ENCODE measurements at places on chromosomes 2 and 18.

- no peak for DNase-seq
Observed at GRCh38 chr18:38421021-38421420, 855.4 kb upstream of the CELF4 start.

- no peak for DNase-seq
Observed at GRCh38 chr2:55045780-55046179, 4.5 kb downstream of the RTN4 start.

DNA sequence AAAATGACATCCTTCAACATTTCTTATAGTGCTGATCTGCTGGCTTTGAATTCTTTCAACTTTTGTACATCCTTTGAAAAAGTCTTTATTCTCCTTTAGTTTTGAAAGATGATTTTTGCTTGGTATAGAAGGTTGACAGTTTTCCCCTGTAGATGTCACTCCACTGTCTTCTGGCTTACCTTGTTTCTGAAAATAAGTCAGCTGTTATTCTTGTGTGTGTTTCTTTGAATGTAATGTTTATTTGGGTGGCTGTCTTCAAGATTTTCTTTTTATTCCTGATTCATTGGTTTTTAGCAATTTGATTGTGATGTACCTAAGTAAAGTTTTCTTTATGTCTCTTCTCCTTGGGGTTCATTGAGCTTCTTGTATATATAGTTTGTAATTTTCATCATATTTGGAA is 47.6 kb downstream of the ACTR3 start:
- no peak for DNase-seq

GRCh38 chr2:223597076-223597475 is 5.1 kb downstream of the SCG2 start:
- DNase-seq: no peak

GRCh38 chr18:14999085-14999975 is 251.4 kb downstream of the ANKRD30B start:
- DNase-seq: no peak

DNA sequence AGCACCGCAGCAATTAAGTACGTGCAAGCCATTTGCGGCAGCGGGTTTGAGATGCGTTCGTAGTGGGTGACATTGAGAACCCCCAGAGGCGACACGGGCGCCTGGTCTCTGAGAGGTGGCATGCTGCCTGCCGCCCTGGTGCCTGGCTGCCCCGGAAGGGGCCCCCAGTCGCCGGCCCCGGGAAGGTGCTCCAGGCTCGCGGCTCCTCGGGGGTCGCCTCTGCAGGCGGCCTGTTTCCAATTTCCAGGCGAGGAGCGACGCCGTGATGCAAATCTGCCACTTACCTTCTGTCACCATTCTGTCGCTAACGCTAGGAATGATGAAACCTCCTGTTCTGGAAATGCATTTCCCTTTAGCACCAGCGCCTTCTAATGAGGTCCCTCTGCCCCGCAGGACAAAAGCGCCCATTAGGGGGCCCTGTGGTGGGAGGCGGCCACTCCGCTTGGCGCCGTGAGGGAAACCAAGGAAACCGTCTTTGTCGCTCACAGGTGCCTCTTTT is 13.0 kb downstream of the KIF5C start:
- no peak for DNase-seq

GRCh38 chr2:148876202-148876594 is 1.2 kb downstream of the KIF5C start:
- DNase-seq: no peak

- DNase-seq: no peak
Observed at GRCh38 chr2:238256594-238257104, 16.8 kb upstream of the HES6 start.

DNA sequence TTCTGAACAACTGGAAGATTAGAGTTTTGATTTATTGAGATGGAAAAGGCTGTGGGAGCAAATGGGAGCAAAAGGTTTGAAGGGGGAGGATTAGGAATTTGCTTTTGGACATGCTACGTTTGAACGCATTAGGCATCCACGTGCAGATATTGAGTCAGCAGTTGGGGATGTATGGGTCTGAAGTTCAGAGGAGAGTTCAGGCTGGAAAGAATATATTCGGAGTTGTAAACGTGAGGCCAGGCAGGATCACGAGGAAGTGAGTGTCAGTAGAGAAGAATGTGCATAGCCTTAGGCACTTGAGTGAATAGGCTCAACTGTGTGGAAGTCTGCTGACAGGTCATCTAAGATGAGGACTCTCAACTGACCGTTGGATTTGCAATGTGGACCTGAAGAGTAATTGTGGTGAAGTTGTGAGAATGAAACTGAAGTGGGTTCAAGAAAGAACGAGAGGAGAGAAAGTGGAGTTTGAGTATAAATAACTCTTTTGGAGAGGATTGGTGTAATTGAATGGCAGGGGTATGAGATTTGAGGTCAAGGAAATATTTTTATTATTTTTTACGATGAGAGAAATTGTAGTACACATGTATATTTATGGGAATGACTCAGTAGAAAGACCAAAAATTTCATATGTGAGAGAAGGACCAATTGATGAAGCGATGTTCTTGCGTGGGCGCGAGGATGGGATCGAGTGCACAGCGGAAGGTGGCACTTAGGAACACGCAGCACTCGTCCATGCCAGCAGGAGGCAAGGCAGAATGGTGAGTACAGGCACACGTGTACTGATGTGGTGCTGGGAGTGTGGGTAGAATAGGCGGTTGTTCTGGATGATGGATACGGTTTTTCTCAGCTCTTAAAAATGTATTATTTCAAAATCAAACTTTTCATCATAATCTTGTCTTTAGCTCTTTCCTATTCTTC is 40.5 kb upstream of the POLE4 start:
- DNase-seq: peak; percentile 64

- DNase-seq: peak; percentile 79
Observed at GRCh38 chr2:241009601-241010530, 11.4 kb downstream of the SNED1 start.

- DNase-seq: no peak
Observed at GRCh38 chr2:10215393-10215935, 87.2 kb upstream of the HPCAL1 start.

GRCh38 chr18:13180614-13181375 is 37.8 kb upstream of the LDLRAD4 start:
- DNase-seq: no peak

DNA sequence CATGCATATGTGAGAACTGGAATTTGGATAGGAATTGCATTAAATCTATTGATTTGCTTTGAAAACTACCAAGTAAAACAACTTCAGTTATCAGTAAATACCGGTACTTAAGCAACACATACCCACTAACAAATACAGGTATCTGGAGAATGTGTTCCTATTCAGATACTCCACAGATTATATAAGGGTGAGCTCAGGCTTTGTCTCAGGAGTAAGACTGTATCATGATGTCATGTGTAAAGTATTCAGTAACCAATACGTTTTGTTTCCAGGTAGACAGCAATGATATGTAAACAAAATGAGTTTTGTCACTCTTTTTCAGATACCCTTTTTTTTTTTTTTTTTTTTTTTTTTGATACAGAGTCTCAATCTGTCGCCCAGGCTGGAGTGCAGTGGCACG is 74.8 kb downstream of the DSC3 start:
- DNase-seq: no peak

DNA sequence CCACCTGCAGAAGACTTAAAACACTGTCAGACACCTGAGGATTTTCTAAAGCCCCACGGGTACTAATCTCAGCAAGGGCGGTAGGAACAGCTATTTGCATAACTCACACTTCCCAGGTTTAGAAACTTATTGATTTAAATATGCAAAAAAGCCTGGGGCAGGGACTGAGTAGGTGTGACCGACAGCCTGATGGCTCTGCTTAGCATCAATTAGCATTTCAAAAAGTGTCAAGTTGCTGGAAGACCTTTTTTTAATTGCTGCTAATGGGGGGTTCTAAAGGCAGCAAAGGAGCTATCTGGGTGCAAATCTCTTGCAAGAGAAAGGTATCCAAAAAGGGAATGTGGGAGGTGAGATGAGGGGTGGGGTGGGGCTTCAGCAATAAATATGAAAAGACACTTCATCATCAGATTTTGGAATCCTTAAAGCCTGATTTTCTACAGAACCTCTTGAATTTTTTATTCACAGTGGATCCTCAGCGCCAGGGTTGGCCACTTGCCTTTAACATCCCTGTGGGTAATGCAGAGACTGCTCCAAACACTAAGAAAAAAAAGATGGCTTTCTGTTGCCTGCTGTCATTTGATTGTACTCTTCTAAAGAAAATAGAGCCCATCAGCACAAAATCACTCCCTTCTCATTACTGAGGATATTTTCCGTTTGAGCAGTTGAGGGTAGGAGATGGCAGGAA is 121.1 kb upstream of the RMP24 start:
- no peak for DNase-seq

GRCh38 chr2:241636182-241637017 is 558 bp downstream of the THAP4 start:
- DNase-seq: no peak

DNA sequence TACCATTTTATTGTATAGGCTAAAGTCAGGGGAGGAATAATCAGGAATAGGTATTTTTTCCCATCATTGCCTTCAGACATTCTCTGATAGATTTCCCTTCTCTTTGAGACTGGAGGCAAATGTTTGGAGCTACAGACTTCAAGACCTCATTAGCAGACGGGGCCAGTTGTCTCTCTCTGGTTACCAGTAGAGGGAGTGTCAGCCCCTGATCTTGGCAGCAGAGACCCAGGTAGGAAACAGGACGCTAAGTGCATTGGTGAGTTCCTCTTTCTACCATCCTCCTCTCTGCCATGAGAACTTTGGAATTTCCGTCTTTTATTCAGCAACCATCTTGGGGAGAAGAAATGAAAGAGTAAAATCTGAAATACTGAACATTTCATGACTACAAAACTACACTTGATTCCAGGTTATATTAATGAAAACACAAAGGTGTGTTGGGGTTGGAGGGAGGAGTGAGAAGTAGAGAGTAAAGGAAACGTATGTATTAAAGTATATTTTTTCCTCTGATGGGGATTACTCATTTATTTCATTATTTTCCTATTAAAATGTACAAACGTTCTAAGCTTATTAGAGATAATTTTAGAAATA is 186.2 kb upstream of the GCFC2 start:
- DNase-seq: no peak

- no peak for DNase-seq
Observed at GRCh38 chr2:47336259-47337238, 66.4 kb upstream of the MSH2 start.

DNA sequence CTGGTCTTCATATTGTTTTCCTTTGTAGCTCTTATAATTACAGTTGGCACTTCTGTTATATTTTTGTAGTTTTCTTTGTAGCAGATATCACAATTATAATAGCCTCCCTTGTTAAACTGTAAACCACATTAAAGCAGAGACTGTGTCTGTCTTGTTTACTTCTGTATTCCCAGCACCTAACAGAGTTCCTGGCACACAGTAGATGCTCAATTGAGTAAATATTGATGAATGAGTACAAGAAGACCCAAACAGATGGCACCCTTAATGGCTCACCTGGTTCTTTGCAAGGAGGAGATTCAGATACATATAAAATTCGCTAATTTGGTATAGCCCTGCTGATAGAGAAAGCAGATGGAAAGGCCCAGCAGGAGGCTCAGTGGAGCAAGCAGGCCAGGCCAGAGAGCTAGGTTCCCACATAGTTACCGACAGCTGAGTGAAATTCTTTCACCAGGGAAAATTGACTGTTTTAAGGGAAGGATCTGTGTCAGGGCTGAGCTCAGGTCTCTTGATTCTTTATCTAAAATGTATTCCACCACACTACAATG is 120.1 kb downstream of the NUP35 start:
- no peak for DNase-seq

DNA sequence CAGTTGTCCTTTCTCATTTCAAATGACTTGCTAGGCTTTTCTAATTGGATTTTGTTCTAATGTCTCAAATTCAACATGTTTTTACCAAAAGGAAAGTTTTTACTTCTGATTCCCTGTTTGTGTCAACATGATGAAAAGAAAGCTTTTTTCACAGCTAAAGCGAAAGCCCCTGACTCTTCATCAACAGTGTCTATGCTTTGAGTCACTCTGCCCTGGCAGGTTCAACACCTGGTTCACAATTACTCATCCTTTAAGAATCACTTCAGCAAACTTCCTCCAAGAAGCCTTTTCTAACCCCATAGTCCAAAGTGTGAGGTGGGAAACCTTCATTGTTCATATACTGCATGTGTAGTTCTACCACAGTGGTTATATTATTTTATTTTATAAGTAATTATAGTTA is 7.6 kb upstream of the DSG2 start:
- DNase-seq: no peak

DNA sequence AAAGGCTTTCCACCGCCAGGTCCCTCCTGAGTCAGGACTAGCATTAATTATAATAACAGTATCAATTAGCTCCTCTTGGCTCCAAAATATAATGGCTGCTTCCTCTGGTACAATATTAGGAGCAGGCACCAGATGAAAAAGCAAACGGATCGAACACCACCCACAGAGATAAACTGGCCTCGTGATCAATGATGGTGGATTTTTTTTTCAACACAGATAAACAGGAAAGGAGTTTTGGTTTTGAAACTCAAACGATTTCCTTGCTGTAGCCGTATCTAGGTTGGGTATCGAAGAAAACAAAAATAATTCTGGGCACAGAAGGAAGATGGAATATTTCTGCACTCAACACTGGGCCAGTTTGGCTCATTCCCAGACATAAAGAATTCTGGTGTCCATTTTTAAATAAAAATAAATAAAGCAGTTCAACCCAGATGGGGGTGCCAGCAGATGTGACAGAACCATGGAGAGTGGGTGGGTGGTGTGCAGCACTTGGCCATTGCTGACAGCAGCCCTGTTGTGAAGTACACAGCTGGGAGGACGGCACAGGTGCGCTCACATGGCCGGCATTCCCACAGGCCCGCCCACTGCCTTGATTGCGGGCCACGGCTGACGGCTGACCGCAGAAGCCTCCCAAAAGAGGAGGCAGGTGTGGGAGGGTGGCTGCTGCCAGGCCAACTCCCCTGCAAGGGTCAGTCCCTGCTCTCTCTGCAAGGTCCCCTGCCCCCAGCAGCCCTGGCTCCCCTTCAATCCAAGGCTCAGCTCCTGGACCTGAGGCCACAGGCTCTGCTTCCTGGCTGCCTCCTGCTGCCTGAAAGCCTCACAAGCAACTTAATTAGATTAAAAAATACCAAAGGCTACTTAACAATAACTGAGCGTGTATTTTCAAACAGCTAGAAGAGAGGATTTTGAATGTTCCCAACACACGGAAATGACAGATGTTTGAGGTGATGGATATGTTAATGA is 351.9 kb upstream of the ID2 start:
- DNase-seq: no peak

- DNase-seq: no peak
Observed at GRCh38 chr2:180150606-180151005, 143.5 kb upstream of the CWC22 start.

DNA sequence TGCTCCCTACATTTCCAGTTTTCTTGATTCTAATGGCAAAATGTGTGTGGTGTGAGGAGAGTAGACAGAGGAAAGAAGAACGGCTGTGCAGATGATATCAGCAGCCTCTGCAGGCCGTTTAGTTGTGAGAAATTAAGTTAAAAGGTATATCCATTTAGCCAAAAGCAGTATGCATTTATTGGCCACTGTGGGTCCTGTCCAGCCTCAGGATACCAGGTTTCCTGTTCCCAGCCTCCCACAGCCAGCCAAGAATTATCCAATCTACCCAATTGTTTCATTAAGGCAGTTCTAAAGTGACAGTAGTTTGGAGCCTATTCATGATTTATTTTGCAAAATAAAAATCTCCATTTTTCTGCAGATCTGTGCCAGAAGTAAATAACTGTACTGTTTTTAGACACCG is 107.5 kb downstream of the TMEM18 start:
- no peak for DNase-seq

GRCh38 chr2:19536136-19536535 is 177.7 kb upstream of the OSR1 start:
- no peak for DNase-seq

Measured in AG09309 (cell line).